ENCODE measurements at places on chromosomes 7 and 10.

DNA sequence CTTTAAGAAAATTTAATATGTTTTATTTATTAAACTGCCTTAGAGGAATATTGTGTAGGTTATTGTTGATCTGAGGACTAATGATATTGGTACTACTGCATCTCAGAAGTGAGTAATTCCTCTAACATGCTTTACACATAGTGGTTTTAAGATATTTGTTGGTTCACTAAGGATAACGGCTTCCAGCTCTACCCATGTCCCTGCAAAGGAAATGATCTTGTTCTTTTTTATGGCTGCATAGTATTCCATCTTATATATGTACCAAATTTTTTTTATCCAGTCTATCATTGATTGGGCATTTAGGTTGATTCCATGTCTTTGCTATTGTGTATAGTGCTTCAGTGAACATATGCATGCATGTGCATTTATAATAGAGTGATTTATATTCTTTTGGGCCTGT lies 20.1 kb downstream of the NXPH1 start:
- no peak for DNase-seq

DNA sequence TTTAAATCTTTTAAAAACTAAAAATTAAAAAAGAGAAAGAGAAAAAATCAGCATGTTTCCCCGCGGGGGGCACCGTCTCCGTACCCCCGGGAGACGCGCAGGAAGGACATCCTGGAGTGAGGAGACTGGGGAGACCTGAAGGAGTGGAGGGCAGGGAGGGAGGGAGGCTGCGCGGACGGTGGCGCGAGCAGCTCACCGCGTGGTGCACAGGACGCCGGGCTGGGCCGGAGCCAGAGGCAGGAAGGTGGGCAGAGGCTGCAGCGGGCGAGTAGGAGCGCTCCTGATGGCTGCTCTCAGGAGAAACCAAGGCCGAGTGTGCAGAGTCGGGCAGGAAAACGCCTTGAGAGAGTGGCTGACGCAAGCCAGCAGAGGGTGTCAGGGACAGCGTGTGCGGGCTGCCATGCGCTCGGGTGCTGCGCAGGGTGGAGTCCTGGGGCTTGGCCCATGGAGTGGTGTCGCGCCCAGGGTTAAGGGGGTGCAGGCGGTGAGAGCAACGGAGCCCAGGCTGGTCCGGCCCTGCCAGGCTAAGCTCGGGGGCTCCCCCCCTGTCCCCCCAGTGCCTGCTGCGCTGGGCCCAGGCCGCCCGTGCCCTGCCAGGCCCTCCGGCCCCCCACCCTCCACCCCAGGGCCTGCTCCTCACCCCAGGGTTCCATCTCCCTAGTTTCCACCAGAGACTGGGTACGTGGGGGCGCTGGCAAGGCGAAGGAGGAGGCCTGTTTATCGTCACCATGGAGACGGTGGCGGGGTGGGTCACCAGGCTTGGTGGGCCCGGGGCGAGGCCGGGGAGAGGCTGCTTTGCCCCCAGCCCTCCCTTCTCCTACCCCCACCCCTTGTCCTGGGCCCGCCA lies 28.9 kb upstream of the FXYD4 start:
- DNase-seq, result peak; percentile 89

- no peak for DNase-seq
These were observed 3.0 kb upstream of the TSPAN14 start for GRCh38 chr10:80451132-80451531.

DNA sequence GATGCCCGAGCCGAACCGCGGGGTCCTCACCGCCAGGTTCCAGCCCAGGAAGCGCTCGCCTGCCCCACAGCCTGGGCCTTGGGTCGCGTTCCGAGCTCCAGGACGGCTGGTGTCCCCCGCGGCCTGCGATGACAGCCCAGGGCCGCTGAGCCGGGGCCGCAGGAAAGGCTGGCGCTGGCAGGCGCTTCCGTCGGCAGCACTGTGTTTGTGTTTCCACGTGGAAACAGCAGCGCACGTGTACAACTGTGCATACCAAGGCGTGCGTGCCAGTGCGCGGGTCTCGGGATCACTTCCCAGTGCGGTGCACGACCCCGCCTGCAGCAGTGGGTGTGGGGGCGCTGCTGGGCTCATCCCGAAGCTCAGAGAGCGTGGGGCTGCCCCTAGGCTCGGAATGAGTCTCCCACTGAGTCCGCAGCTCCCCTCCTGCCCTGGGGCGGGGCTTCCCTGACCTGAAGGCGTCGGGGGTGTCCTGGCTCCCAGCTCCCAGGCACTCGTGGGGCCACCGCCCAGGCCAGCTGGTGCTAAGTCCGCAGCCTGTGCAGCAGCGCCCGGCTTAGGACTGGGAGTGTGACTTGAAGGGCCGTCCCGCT lies 17.2 kb downstream of the AP5Z1 start:
- DNase-seq, result peak; percentile 87

DNA sequence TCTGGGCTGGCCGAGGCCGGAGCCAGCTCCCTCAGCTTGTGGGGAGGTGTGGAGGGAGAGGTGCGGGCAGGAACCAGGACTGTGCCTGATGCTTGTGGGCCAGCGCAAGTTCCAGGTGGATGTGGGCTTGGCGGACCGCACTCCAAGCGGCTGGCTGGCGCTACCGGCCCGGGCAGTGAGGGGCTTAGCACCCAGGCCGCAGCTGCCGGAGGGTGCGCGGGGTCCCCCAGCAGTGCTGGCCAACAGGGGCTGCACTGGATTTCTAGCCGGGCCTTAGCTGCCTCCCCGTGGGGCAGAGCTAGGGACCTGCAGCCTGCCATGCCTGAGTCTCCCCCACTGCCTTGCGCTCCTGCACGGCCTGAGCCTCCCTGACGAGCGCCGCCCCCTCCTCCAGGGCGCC lies 242.8 kb downstream of the CCSER2 start:
- DNase-seq, result no peak

DNA sequence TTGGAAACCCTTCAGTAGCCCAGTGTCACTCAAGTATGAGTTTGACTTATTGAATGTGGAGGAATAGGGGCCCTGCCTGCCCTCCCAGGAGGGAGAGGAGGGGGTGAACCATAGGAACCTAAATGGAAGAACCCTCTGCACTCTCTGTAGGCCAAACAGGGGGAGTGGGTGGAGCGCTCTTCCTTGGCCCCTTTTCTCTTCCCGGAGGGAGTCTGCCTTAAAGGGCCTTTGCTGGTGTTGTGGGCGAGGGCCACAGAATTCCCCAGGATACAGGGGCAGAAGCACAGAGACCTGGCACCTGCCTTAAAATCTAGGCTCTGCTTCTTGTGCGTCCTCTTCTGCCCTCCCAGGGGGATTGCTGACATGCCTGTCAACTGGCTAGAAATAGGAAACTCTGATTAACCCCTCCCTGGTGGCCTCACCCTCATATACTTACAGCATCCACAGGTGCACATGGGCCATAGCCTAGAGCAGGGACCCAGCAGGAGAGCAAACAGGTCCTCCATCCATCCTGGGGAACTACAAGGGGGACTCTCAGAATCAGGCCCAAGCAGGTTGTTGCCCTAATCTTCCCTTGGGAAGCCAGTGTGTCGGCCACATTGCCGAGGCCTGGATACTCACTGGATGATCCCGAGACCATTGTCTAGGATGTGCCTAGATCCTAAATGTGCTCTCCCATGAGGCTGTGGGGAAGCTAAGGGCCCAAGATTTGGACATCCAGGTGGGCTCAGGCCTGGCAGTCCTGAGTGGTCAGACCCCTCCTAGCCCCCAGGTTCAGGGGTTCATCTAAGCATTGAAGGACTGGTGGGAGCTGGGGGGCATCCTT lies 3.4 kb downstream of the TRIM8 start:
- no peak for DNase-seq

GRCh38 chr10:14240253-14241189 lies 90.2 kb downstream of the FRMD4A start:
- DNase-seq, result no peak

GRCh38 chr7:25126751-25127150 lies 1.7 kb upstream of the CYCS start:
- DNase-seq, result no peak

Measured in posterior cingulate gyrus (tissue), 11 donors.